ENCODE measurements at places on chromosomes 6 and 20.

DNA sequence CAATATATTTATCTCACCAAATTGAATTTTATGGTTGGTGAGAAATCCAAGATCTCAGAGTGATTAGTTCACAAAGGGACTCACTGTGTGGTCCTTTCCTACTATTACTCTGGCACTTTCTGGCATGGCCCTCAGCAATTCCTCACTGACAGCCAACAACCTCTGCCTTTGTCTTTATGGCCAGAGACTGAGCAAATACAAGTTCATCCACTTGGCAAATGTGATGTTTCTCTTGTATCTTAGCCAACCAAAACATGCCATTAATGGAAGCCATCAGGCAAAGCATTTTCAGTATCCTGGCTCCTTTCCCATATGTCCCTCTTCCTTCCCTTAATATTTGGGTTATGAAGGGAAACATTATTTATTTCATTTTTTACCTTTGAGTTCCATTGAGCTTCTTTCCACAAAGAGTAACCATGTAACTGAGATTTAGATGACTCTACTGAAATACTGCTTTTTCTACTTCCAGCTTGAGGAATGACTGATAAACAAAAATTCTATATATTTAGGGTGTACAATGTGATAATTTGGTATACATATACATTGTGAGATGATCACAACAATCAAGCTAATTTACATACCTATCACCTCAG, 30.8 kb upstream of the SMLR1 start:
- no peak for DNase-seq

- no peak for DNase-seq
These were observed 25.0 kb upstream of the C6orf62 start for GRCh38 chr6:24743944-24744335.

- DNase-seq = no peak
These were observed 162.8 kb downstream of the TENT5A start for GRCh38 chr6:81589465-81590313.

- peak; percentile 56 for DNase-seq
These were observed 13.5 kb upstream of the RAB5IF start for GRCh38 chr20:36591854-36592641.

GRCh38 chr6:144922120-144922722, 637.1 kb downstream of the UTRN start:
- no peak for DNase-seq

DNA sequence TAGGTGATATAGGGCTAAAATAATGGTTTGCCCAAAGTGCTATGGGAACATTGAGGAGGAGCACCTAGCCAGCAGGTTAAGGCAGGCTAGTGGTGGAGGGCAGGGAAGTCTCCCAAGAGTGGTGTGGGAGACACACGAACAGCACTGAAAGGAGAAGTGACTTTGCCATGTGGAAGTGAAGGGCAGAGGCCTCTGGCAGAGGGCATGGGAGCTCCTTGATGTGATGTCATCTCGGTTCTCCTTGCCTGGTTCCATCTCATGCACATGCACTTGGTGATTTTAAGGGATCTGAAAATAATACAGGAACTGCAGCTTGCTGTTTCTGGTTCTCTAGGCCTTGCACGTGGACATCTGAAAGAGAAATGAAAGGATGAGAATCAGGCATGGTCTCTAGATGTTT, 4.7 kb upstream of the MAP3K4 start:
- no peak for DNase-seq

GRCh38 chr20:43721429-43722152, 5.2 kb downstream of the GTSF1L start:
- no peak for DNase-seq

DNA sequence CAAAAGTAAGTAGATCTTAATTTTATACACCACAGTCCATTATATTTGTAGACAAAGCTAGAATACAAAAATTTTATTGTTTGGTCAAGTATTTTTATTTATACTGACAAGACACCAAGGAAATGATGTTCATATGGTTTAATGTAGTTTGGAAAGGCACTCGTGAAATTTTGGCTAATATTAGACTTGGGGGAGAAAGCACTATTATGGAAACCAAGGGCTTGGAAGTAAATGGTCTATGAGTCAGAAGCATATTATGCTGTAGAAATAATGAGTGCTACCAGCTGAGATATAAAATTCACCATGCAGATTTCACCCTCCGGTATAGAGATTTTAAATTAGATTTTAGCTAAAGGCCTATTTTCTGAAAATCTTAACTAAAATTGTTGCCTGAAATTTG, 233.6 kb downstream of the KCNQ5 start:
- no peak for DNase-seq

DNA sequence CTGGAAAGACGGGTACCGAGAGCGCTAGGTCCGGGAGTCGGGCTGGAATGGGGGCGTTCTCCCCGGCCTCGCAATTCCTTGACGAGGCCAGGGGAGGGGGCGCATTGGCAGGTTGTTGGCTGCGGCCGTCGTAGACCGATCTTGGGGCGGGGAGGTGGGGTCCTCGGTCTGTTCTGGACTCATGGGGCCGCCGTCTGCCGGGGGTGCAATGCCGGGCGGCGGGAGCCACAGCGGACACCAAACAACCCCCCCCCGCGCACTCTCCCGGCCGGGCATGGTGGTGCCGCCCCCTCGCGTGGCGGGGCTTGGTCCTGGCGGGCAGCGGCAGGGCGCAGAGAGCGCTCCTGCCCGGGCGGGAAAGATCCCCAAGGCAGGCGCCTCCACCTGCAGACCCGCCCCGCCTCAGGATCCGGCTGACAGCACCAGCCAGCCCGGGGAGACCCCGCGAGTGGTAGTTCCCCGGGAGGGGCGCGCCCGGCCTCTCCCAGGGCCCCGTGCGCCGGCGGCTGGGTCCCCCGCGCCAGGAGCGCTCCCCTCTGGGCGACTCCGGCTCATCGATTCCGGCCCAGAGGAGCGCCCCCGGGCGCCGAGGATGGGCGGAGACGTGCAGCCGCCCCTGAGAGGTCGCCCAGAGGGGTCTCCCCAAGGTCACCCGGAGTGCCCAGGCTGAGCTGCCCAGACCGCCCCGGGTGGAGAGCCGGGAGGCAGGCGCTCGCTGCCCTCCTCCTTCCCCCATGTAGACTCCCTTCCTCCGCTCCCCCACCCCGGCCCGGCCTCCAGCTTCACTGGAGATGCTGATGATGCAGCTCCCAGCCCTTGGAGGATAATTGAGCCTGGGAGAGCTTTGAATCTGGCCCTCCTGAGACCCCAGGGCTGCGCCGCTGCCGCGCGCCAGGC, 709 bp downstream of the PPP1R16B start:
- peak; percentile 56 for DNase-seq

DNA sequence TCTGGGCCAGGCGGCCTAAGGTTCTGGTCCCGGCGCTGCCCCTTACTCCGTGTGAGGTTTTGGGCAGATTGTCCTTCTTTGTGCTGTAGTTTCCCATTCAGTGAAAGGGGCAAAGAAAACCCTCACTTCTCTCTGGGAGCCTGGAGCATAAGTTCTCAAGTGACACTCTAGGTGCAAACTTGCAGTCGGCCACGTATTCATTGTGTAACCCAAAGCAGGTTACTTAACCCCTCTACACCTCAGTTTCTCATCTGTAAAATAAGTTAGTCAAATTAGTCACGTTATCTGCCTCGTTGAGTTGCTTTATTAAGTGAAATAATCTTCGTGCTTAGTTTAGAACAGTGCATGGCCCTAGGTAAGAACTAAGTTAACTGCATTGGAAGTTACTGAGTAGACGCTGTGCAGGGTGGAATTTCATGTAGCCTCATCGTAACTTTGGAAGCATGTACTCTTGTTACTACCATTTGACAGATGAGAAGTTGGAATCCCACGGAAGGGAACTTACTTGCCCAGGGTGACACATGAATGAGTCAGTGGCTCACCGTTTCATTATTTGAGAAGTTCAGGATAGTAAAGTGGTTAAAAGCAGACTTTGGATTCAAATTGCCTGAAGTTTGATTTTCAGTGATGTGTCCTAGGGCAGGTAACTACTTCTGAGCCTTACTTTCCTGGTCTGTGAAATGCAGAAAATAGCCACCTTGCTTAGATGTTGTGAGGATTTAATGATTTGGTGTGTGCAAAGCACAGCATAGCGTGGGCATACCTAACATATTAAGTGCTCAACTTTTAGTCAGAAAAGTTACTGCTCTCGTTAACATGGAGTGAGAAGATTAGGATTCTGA, 556 bp upstream of the MROH8 start:
- no peak for DNase-seq

DNA sequence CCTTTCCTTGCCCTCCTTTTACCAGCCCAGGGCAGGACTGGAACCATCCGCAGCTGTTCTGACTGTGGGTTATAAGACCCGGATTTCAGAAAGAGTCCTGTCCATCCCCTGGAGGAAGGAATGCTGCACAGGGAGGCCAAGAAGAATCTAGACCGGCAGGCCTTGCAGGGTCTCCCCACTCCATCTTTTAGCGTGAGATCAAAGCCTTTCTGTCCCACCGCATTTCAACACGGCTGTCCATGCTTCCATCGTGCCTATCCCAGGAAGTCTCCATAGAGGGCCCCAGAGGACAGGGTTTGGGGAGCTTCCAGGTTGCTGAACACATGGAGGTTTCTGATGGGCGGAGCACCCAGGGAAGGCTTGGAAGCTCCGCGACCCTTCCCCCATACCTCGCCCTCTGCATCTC, 79.3 kb upstream of the AGPAT4 start:
- DNase-seq = no peak

- DNase-seq = no peak
These were observed 119.4 kb upstream of the PRND start for GRCh38 chr20:4602297-4602631.

DNA sequence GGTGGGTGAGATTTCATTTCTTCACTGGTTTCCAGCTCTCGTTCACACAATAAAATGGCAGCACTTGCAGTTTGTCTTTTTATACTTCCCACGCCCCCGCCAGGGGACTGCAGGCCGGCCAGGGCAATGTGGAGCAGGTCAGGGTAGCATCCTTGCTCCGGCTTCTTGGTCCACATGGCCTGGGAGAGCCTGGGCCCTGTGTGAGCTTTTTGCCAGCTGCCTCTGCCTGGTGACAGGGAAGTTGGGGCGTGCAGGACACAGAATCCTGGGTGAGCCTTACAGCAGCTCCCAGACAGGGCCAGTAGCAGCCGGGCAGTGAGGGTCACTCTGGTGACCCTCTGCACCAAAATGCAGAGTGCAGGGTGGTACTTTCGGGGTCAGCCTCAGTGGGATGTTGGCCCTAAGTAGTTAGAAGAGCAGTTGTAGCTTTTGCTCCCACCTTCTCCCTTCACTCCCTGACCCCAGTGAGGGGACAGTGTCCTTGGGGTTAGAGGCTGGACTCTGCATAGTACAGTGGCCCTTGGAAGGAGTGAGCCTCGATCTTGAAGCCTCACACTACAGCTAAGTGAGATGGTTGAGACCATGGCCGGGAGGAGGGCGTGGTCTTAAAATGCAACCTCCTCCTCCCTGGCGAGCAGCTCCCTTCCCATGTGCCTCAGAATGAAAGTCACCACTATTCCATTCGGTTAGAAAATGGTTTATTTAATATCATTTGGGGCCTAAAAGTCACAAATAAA, 23.8 kb downstream of the PYGB start:
- no peak for DNase-seq

DNA sequence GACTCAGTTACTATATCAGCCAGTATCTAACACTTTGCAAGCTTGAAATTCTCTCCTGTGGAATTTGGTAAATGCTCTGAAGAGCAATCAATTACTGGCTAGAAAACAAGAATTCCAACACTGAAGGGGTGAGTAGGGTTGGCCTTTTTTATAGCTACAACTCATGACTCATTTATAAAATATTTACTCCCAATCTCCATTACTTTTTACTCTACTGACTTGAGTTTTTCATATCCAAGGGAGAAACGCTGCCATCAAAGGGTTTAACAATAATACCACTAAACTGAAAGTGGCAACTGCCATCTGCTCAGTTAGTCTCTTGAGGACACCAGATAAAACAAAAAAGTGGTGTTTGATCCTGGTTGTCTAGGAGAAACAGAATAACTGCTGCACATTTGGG, 203.1 kb downstream of the UBE3D start:
- DNase-seq = no peak

DNA sequence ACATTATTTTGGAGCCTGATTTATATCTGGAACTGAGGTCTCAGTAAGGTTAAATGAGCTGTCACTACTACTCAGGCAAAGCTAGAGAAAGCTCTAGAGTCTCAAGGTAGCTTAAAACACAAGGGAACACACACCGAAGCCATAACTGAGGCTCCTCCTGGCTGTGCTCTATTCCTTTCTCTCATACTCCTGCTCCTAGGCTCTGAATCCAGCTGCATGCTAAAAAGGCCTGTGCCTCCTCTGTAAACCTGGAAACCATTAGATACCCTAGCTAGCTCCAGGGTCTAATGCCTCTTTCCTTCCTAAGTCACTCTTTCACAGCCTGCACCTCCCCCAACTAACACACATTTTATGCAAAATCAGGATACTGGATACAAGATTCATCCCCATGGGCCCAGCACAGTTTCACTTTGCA, 17.1 kb downstream of the RIPOR2 start:
- no peak for DNase-seq

DNA sequence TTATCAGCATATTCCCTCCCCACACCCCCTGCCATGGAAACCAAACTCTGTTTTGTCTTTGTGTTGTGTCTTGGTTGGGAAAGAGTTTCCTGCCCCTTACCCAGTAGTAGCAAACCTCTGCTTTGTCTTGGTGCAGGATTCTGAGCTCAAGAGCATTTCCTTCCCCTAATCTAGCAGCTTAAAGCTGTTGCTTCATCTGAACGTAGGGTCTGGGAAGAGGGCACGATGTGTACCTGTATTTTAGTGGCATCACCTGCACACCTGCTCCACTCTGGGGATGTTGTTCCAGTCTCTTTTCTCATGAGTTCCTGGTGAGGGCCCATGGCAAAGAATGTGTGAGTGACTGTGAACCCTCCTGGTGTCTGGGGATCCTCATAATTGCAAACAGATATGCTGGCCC, 164.7 kb downstream of the SCP2D1 start:
- no peak for DNase-seq

GRCh38 chr6:2020909-2021308, 224.5 kb downstream of the GMDS start:
- DNase-seq = no peak

- DNase-seq = no peak
These were observed 11.6 kb upstream of the TAGAP start for GRCh38 chr6:159056432-159056831.

DNA sequence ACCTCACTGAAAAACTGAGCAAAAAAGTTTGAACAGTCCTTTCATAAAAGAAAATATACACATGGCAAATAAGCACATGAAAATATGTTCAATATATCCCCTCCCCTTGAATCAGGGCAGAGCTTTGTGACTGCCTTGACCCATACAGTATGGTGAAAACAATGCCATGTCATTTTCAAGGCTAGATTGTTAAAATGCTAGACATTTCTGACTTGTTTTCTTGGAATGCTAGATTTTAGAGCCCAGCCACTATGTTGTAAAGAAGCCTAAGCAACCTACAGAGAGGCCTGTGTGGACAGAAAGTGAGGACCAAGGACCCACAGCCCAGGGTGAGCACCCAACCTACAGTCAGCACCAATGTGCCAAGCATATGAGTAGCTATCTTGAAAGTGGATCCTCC, 17.1 kb upstream of the ASF1A start:
- no peak for DNase-seq

- no peak for DNase-seq
These were observed 3.9 kb upstream of the TMEM244 start for GRCh38 chr6:129865013-129865412.

Measured in activated CD4-positive, CD25-positive, alpha-beta regulatory T cell treated with anti-CD3 and anti-CD28 coated beads, Interleukin-2, amount 50 U/mL, for 72 hours (primary cell).